ENCODE measurements at places on chromosomes 11 and 22.
A peak's percentile ranks its signal among the peaks of the same experiment; 100 is the strongest.

DNA sequence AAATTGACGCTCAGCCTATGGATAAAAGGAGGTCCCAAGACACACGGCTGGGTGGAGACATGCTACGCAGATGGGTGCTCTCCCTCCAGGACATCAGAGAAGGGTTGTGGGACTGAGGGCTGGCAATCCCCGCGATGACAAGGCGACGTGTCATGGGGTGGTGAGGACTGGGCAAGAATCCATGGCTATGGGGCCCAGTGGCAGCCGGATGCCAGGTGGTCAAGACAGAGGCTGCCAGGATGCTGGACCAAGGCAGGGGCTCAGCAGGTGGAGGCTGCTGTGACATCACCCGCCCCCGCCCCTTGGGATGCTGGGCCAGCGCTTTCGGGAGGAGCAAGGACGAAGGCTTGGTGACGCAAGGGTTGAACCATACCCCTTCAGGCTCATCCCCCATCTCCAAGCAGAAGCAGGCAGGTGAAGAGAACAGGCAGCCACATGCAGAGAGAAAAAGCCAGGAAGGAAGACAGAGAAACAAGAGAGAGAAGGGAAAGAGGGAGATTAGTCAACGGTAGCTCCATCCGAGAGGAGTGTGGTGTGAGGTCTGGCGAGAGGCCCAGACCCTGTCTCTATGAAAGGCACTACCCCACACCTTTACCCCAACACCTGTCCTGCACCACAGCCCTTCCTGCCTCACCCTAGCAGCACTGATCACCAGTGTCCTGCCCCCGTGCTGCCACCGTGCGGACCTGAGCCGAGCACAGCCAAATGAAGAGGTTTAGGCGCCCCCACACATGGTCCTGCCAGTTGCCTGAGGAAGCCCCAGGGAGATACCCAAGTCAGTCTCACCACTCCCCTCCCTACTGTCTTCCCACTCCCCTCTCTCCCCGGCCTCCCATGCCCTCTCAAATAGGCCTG lies 24.1 kb upstream of the RASL10A start:
- no peak for DNase-seq

GRCh38 chr11:32379719-32380118 lies 55.6 kb downstream of the WT1 start:
- no peak for DNase-seq

DNA sequence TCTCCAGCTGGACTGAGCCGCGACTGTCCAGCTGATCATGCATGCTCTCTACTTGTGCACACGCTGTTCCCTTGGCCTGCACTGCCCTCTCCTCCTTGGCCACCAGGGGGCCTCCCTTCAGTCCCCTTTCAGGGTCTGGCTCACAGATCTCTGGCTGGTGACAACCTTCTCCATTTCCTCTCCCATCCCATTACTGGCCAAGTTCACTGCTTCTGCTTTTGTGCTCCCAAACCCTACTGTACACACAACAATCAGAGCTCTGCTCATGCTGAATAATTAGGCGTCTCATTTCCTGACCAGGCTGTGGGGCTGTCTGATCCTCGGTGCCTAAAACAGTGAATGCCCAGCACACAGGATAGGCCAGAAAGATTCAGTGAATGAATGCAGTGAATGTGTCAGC lies 224.0 kb upstream of the NARS2 start:
- DNase-seq: peak; percentile 81

DNA sequence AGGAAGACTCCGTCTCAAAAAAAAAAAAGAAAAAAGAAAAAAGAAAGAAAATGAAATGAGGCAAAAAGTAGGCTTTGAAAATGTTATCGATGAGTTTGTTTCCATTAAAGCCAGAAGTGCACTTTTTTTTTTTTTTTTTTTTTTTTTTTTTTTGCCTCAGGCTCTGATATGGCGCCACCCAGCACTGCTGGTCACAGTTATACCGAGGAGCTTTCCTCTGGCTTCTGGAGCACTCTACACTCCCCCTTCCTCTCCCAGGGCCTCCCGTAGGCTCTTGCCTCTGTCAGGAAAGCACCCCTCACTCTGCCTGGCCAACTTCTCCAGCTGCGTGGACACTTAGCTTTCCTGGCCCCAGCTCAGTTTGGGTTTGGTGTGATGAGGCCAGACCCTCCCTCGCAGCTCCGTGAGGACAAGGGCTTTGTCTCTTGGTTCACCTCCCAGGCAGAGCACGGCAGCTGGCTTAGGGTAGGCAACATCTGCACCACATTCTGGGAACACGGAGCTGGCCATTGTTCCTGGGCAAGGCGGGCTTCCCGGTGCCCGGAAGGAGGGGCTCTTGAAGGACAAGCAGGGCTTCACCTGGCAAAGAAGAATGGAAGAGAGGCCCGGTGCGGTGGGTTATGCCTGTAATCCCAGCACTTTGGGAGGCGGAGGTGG lies 16.9 kb downstream of the FADS2 start:
- no peak for DNase-seq

GRCh38 chr11:128941573-128942271 lies 949 bp downstream of the TP53AIP1 start:
- DNase-seq: no peak

DNA sequence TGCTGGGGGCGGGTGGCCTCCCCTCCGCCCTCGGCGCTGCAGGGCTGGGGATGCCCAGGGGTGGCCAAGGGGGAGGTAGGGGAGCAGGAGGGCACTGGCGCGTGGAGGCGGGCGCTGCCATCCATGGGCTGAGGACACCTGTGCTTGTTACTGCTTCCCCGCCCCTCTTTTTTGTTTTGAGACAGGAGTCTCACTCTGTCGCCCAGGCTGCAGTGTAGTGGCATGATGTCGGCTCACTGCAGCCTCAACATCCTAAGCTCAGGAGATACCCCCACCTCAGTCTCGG lies 683 bp upstream of the FADS3 start:
- no peak for DNase-seq

DNA sequence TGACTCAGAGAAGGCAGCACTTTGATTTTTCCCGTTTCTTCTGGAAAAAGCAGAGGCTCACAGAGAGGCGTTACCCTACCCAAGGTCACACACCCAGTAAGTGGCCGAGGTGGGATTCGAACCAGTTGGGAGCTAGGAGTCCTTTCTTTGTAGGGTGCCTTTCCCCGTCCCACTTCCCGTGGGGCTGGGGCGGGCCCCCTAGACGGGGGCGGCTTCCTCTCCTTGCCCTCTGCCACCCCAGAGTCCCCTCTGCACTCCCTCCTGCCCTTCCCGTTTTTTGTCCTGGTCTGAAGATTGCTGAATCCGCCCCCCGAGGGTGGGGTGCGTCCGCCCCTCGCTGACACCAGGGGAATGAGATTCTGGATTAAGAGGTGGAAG lies 747 bp downstream of the TPCN2 start:
- DNase-seq: no peak

- peak; percentile 87 for DNase-seq
These were observed 41.6 kb downstream of the BUD13 start for GRCh38 chr11:116731097-116731761.

DNA sequence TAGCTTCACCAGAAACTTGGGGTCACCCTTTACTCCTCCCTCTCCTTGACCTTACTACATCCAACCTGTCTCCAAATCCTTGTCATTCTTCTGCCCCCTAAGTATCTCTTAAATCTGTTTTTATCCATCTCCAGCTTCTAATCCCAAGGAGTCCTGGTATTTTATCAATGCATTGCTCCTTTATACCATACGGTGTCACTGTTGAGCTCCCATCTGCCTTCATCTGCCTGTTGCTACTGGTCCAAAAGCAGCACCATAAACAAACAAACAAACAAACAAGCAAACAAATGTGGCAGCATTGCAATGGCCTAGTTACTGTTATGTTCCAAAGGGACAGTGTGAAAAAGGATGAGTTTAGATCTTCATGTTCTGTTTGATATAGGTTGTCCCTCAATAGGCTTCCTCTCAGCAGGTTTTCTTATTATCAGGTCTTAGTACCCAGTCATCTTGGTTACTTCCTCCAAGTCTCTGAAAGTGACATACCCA lies 34.2 kb downstream of the DNHD1 start:
- peak; percentile 66 for DNase-seq

DNA sequence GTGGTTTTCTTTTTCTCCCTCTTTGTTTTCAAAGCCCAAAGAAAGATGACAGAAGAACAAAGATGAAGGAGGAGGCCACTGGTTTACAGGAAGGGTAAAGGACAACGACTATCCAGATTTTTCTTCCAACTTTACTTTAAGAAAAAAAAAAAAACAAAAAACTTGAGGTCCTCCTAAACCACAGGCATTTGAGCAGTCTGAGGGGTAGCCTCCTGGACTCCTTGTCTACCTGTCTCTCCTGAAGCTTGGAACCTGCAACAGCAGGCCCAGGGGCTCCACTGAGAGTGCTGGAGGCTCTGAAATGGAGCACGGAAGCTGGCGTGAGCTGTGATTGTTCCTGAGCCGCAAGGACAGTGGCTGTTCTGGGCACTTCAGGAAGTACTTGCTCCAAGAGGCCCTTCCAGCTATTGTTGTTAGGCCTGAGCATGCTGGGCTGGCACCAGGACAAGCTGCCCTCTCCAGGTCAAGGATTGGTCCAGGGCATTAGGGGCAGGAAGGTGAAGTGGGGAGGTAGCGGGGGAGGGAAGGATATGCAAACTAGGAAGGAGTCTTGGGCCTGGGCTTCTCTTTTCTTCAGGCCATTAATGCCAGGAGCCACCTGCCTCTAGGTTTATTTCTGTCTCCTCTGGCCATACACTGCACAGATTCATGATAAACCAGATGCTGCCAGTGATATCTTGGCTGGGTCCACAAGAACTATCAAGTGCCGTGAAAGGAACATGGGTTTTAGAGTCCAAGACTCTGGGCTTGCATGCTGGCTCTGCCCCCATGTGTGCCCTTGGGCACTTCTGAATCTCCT lies 147.3 kb downstream of the CCDC34 start:
- no peak for DNase-seq

GRCh38 chr11:114172871-114173444 lies 113.4 kb downstream of the ZBTB16 start:
- DNase-seq: no peak

DNA sequence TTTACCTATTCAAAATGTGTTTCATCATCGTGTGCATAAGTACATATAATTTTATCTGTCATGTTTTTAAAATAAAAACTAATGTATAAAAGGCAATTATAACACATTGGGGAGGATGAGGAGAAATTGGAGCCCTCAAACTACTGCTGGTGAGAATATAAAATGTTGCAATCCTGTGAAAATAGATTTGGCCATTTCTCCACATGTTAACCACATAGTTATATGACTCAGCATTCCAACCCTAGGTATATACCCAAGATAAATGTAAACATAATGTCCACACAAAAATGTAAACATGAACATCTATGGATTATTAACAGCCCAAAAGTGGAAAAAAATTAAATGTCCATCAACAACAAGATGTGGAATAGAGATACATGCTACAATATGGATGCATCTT lies 928.0 kb upstream of the FAT3 start:
- no peak for DNase-seq

GRCh38 chr22:18156878-18157713 lies 7.1 kb downstream of the USP18 start:
- DNase-seq: peak; percentile 79

- DNase-seq: no peak
These were observed 380.9 kb downstream of the TBC1D22A start for GRCh38 chr22:47143249-47143938.

Data from retina (tissue), 1 donor.